ENCODE measurements at places on chromosomes 6 and 20.

DNA sequence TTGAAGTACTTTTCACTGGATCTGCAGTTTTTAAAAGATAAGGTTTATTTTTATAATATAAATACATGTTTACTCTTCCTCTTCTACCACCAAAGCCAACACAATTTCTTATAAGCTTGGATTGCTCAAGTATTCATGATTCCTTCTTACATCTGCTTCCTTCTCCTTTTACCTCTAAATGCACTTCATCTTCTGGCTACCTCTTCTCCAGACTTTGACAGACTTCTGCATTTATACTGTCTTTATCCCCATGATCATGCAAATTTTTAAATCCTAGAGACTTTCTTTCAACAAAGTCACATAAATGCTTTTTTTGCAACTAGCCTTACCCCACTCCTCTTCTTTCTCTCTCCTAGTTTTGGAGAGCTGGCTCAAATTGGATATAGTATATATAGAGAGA, 142.9 kb downstream of the TFAP2B start:
- DNase-seq = no peak

GRCh38 chr6:33878562-33878961, 74.8 kb upstream of the MLN start:
- DNase-seq = no peak

GRCh38 chr6:107323133-107323785, 136.1 kb downstream of the PDSS2 start:
- DNase-seq = no peak

DNA sequence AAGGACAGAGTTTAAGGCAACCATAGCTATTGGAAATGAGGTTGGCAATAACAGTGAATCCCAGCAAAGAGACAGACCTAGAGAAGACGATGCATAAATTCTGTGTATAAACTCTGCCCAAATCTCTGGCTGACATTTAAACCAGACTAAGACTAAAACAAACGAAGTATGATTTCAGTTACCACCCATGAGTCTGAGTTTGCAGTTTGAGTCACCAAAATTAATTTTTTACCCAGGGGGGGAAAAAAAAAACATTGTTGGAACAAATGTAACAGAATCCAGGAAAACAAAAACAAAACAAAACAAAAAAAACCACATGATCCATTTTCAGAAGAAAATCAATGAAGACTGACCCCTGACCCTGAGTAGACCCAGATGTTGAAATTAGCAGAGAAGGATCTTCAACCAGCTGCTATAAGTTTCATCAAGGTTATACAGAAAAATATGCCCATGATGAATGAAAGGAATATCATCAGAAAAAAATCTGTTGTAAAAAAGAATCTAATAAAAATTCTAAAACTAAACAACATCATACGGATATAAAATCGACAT, 190.8 kb downstream of the GMDS start:
- DNase-seq = no peak

DNA sequence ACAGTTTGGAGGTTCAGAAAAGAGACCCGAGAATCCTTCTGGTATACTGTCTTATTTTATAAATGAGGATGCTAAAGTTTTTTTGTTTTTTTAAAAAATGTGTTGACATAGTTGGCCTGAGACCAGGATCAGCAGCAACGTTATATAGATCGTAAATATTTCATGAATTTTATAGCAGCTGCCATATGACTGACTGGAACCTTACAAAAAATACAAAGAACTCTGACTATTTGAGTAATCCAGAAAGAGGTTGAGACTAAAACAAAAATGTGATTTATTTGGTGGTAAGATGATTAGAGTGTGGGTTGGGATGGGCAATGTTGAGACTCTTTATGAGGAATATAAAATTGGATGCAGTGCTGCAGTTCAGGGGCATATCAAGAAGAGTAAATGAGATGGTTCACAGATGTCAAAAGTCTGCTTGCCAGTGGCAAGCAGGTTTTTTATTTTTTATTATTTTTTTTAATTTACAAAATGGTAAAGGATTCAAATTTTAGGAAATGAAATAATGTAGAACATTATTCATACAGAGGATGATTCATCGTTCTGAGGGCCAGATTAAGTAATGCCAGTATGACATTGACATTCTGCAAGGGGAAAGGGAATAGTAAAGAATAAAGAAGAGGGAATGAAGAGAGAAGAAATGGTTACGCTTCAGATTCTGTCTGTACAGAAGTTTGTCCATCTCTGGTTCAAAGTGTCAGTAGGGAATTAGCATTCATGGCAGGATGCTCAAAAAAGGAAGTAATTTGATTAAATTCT, 58.5 kb downstream of the SCAF8 start:
- no peak for DNase-seq

DNA sequence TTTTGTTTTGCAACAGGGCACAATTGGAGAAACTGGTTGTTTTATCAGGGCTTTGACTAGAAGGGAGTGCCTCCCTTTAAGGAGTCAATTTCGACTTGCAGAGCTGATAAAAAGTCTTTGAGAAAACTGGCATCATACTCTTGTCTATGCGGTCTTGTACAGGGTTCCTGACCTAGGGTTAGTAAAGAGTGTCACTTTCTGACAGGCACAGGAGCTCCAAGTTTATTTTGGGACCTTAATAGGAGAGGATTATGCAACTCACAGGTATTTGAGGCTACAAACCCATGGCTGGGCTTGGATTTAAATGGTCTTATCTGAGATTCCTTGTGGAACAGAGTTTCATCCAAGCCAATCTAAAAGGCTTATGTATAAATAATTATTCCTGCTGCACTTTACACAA, 365.4 kb downstream of the HTR1B start:
- no peak for DNase-seq

GRCh38 chr6:71040043-71040442, 83.2 kb upstream of the B3GAT2 start:
- no peak for DNase-seq

DNA sequence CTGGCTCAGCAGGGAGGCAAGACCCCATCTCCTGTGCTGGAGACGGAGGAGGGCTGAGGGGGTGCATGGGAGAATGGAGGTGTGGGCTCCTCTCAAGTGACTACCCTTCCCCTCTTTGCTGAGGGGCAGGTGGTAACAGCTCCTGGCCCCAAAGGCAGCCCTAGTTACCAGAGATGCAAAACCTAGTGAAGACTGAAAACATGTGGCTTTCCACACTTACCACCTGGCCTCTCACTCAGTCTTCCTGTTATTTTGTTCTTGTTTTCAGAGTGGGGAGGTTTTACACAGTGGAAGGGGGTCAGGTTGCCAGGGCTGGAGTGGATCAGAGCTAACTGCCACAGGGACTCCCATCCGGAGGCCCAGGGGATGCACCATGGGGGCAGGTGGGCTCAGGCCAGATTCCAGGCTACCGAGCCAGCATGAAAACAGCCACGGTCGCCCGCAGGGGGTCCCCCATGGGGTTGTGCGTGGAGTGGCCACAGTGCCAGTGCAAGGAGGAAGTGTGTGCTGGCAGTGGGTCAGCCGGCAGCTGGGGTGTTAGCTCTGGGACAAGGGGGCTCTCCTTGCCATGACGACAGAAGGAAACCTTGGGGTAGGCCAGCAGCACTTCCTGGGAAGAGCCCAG, 21.1 kb downstream of the MYT1 start:
- DNase-seq = no peak

- DNase-seq = no peak
Observed at GRCh38 chr6:170152124-170152926, 138.6 kb downstream of the DLL1 start.

GRCh38 chr6:11921017-11921438, 91.1 kb upstream of the HIVEP1 start:
- DNase-seq = no peak

- DNase-seq = no peak
Observed at GRCh38 chr20:24503352-24503931, 34.0 kb downstream of the SYNDIG1 start.

- no peak for DNase-seq
Observed at GRCh38 chr20:61299618-61300017, 47.6 kb downstream of the CDH4 start.

GRCh38 chr6:126574301-126574700, 234.4 kb downstream of the CENPW start:
- DNase-seq = no peak

DNA sequence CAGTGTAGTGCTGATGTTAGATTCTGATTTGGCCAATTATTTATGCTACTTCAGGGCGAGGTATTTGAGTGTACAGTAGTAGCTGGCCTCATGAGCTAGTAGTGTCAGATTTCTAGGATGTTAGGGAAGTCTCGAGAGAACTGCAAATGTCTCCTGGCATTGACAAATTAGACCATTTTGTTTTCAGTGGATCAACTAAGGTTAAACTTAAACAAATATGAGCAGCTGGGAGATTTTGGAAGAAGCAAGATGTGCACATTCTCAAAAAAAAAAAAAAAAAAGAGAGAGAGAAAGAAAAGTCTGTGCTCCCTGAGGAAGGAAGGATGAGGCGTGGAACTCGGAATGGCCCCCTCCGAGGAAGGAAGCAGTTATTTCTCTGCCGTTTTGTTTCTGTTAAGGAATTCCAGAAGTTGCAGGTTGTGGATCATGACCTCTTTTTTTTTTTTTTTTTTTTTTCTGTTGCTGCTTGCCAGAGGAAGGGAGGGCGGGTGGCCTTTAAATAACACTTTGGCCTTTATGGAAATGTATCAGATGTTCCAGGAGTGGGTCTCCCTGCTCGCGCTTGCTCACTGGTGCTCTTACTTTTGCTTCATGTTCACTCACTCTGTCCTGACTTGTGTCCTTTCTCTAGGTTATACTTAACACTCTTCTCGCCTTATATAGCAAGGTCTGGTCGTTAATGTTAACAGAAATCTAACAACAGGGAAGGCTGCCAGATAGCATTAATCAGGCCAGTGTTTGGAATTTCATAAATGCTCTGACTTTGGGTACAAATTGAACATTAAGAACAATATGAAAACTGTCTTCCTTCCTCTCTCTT, 124.4 kb downstream of the TCP11 start:
- DNase-seq = no peak

GRCh38 chr6:3748208-3749066, 3.1 kb downstream of the PXDC1 start:
- no peak for DNase-seq

DNA sequence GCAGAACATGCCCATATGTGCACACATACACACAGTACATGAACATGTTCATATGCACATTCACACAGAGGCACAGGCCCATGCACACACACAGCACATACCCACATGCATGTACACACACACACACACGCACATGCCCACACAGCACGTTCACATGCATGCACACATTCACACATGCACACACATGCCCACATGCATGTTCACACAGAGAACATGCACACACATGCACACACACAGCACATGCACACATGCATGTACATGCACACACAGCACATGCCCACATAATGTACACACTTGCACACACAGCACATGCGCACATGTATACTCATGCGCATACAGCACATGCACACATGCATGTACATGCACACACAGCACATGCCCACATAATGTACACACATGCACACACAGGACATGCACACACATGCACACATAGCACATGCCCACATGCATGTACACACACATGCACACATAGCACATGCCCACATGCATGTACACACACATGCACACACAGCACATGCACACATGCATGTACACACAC, 25.9 kb downstream of the RNASET2 start:
- DNase-seq = no peak

DNA sequence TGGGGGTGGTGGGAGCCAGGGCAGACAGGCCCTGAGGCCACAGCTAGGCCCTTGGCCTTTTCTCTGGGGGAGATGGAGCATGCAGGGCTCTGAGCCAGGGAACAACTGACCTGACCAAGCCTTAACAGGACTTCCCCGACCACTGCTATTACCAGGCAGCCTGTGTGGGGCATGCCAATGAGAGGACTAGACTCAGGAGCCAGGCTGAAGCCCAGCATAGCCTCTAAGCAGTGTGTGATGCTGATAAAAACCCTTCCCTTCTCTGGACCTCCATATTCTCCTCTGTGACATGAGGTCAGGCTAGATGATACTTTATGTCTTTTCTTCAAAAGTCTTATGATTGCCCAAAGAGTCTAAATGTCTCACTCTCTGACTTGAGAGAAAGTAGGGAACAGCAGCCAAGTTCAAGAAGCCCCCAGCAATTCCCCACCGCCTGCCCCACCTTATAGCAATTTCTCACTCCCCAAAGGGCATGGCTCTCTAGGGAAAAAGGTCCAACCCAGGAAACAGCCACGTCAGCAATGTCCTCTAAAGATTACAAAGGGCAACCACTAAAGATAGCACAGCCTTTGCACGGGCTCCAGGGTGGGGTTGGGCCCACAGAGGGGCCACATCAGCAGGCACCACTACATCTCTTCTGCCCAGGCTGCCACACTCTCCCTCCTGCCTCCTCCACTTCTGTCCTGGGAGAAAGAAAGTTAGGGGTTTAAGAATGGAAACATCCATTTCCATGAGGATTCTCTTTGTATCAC, 71.3 kb downstream of the TRERF1 start:
- no peak for DNase-seq

DNA sequence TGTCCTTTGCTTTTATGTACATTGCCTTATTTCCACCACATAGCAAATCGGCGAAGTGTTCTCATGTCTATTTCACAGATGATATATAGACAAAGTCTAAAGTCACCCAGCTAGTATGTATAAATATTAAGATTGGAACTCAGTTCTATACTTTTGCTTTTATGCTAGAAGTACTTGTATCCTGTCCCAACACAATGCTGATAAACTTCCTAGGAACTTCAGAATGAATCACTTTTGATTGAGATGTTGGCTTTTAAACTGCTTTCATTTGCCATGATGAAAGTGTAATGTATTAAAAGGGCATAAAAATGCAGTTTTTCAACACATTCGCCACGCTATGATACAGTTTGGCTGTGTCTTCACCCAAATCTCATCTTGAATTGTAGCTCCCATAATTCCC, 50.8 kb downstream of the GCLC start:
- DNase-seq = no peak

DNA sequence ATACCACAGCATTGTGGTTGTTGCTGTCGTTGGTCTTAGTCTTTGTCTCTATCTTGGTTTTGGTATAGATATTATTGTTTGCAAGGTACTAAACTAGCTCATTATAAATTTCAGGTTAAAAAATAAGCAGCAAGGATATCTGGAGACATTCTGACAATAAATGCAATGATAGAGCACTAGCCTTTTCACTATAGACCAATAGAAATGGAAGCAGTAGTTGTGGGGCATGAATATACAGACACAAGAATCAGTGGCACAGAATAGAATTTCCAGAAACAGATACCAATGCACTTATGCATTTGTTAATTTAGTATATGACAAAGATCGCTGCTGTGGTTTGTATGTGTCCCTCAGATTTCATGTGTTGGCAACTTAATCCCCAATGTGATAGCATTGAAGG, 31.1 kb upstream of the CFAP206 start:
- DNase-seq = no peak

- no peak for DNase-seq
Observed at GRCh38 chr6:68252632-68253031, 382.4 kb upstream of the ADGRB3 start.

GRCh38 chr20:31842471-31843157, 2.8 kb downstream of the FOXS1 start:
- no peak for DNase-seq

All from stimulated activated CD8-positive, alpha-beta memory T cell treated with anti-CD3 and anti-CD28 coated beads, Interleukin-12 subunit alpha, Interleukin-12 subunit beta, amount 100 ng/mL, for 4 hours (primary cell).